ENCODE measurements at places on chromosomes 12 and 14. TPM values are rescaled to one million over a fixed set of nuclear protein-coding genes. Genes with fewer than 3 reads are reported as not detected.

Gene TROAP
- total RNA-seq = 7.7 TPM

Gene HVCN1
- total RNA-seq = 8.4 TPM

Gene ACSS3
- total RNA-seq = 11.1 TPM

Gene TEX52
- not detected for total RNA-seq

Gene NPAS3
- total RNA-seq = 4.4 TPM

Gene ANO6
- total RNA-seq = 79.1 TPM

Gene ANO4
- total RNA-seq = 2.6 TPM

Gene TAS2R10
- total RNA-seq = 2.8 TPM

GRCh38 chr14:97033556-97034081, 236.4 kb downstream of the VRK1 start:
- no peak for DNase-seq

DNA sequence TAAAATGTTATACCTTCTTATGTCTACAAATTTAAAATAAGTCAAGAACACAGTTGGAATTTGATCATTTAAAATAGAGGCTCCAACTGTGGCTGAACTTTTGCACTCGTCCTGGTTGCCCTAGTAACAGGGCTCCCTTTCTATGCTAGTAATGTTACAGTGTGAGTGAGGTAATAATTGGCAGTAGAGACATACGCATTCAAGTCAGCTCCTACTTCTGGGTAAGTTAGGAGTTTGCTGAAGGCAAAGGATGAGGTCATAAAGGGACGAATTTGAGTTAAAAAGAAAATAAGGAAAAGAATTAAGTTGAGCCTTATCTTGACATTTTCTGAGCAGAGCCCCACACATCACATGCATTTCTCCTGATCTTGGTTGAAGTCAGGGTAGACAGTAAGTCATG, 129.1 kb downstream of the TMEM117 start:
- peak; percentile 52 for DNase-seq

- peak; percentile 73 for DNase-seq
Measured at GRCh38 chr12:1093166-1093751, 102.2 kb downstream of the ERC1 start.

DNA sequence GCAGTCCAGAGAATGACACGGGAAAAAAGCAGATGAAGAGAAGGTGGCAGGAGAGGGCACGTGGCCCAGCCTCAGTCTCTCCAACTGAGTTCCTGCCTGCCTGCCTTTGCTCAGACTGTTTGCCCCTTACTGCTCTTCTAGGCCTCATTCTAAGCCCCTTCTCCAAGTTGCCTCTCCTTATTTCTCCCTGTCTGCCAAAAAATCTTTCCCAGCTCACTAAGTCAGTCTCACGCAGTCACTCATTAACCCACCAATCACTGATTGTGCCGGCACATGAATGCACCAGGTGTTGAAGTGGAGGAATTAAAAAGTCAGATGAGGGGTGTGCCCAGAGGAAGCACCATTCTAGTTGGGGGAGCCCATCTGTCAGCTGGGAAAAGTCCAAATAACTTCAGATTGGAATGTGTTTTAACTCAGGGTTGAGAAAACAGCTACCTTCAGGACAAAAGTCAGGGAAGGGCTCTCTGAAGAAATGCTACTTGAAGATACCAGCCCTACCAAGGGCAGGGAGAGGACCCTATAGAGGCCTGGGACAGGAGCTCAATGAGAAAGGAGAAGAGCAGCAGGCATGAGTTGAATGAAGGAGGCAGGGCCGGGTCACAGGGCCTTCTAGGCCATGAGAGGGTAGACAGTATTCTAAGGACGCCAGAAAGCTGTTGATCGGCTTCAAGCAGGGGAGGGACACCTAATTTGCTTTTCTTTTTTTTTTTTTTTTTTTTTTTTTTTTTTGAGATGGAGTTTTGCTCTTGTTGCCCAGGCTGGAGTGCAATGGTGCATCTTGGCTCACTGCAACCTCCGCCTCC, 40.9 kb downstream of the DAD1 start:
- no peak for DNase-seq

DNA sequence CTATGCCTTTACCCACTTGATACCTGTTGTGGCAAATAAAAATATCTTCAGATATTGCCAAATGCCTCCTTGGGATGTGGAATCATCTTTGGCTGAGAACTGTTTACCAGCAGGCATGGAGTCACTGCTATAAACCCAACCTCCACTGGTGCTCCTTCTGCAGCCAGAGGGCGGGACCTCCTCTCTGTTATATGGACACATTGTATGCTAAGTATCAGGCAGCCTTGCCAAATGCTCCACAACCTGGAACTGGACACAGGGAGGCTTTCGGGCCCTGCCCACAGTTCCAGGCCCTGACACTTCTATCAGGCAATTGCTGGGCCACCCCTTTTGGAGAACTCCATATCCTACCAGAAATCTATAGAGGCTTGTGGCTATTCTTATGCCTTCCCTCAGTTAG, 201.0 kb downstream of the TMX1 start:
- no peak for DNase-seq

GRCh38 chr14:61364243-61364642, 42.9 kb downstream of the PRKCH start:
- DNase-seq = no peak

DNA sequence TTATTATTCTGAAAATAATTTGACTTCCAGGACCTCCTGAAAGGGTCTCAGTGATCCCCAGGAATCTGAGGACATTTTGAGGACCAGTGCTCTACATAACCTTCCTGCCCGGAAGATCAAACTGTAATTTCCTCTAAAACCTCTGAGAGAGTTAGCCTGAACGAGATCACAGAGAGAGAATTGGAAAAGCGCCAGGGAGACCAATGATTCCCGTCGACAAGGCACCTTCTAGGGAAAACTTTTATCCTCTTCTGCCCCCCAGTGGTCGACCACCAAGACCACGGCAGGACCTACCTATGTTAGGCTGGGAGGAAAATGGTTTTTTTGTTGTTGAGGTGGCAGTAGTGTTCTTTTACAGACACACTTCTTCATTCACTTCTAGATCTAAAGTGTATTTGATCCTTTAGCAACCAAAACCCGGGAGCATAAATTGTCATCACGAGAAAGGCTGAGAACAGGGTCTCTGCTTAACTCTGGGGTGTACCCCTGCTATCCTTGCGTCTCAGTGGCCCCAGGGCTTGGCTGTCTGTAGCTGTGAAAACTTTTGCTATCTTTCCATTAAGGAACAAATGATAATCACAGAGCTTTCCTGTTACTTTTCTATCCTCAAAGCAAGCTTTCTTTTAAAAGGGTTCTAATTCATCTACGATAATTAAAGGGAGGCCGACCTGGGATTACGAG, 62.9 kb upstream of the NID2 start:
- DNase-seq = peak; percentile 96

GRCh38 chr12:121334513-121335343, 17.5 kb downstream of the ANAPC5 start:
- DNase-seq = peak; percentile 74

DNA sequence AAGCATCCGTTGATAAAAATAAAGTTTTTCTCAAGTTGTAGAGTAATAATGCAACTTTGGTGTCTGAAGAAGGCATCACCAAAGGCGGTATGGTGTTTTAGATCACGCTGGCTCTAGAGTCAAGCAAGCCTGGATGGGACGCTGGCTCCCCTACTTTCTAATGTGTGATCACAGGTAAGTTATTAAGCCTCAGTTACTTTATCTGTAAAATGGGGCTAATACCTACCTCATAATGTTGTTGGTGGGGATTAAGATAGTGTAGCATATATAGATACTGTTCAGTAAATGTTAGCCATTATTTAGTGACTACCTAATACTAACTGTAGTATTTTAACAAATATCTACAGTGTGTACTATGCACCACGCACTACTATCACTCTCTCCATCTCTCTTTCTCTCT, 45.8 kb downstream of the SLC38A1 start:
- no peak for DNase-seq

DNA sequence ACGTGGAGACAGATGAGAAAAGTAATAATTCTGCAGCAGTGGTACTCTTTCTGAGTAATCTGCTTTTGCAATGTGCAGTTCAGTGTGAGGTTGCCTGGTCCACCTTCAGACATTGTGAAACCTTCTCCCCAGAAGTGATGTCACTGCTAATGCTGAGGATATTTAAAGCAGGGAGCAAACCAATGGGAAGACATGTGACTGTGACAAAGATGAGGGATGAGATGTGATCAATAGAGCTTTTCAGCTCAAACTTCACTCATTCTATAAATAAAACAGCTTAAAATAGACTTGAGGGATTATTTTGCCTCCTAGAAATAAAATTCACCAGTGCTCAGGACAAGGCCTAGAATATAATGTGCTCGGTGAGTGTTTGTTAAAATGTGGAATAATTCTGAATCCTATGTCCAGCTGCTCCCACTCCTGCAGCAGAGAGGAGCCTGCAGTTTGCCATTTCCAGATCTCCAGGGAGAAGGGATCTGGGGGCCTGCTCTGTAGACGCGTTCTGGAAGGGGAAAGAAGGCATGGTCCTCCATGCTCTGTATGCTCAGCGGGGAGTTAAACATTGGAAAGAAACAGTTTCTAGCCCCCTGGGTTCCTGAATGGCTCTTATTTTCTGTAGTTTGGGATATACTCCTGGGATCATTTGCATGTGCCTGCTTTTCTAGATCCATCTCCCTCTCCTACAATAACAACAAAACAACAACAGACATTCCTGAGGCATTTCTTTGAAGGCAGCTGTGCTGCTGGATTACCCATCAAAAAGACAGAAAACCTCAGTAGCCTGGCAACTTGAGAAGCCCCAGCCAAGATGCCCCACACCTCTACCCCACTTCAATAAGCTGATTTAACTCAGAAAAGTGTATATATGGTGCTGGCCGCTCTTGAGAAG, 8.9 kb downstream of the SLC7A8 start:
- DNase-seq = no peak

- DNase-seq = no peak
Measured at GRCh38 chr14:64500088-64500487, 3.5 kb downstream of the ZBTB25 start.

DNA sequence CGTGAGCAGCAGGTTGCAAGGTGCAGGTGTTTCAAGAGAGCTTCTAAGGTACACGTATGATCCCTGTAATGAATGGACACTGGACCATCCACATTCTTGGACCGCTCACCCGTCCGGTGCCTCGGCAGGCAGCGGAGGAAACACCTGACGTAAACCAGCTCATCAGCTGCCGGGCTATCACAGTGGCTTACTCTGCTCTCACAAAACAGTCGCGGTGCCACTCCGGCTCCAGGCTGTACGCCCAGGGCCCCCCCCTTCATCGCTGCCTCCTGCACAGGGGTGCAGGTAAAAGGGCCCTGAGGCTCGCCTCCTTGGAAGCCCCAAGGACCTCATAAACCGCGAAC, 436 bp downstream of the VPS33A start:
- DNase-seq = no peak

DNA sequence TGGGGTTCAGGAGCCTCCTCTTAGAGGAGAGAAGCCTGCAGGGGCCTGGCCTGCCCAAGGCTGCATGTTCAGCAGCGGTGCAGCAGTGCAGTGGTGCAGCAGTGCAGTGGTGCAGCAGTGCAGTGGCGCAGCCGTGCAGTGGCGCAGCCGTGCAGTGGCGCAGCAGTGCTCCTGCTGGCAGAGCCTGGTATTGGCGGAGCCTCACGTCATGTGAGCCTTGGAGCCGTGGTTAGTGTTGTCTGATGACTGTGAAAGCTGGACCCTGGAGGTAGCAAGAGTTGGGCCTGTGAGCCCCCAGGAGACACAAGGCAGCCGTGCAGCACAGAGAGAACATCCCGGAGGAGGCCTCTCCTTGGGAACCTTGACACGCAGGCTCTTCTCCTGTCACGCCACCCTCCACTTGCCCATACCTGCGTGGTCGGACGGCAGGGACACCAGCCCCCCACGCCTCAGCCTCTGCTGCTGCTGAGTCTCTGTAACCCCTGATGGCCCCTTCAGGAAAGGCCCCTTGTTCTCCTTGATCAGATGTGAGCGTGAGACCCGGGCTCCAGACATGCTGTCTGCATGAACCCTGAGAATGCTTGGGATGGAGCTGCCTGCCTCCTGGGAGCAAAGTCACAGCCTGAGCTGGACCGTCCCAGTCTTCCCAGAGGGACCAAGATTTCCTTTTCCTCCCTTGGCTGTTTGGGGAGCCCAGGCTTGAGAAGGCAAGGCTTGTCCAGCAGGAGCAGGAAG, 193.7 kb downstream of the KIF26A start:
- DNase-seq = no peak

DNA sequence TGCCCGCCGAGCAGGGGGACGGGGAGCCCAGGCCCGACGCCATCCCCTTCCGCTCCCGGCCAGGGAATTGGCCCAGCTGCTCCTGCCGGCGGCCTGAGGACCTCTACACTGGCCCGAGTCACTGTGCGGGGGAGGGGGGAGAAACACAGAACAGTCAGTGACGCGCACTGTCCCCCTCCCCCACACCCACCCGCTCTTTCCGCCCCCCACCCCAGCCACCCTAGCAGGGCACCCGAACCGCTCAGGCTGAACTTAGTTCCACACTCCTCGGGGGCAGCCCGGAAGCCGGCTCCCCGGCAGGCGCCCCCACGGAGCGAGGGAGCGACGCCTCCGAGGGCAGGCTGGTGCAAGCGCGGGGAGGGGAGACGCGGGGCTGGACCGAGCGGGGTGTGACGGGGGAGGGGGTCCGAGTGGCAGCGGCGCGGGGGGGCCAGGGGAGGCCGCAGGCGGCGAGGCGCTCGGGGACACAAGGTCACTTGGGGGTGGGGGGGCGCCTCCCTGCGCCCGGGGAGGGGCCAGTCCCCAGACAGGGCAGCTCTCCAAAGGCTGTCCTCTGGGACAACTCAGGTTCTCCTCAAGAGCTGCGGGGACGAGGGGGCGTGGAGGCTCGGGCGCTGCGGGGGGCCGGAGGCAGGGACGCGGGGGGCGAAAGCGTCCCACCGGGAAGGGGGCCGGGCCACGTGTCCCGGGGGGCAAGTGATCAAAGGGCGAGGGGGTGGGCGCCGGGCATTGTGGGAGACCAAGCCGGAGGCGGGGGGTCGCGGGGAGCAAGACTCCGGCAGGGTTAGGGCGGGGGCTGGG, 648 bp downstream of the CHD4 start:
- DNase-seq = peak; percentile 66

DNA sequence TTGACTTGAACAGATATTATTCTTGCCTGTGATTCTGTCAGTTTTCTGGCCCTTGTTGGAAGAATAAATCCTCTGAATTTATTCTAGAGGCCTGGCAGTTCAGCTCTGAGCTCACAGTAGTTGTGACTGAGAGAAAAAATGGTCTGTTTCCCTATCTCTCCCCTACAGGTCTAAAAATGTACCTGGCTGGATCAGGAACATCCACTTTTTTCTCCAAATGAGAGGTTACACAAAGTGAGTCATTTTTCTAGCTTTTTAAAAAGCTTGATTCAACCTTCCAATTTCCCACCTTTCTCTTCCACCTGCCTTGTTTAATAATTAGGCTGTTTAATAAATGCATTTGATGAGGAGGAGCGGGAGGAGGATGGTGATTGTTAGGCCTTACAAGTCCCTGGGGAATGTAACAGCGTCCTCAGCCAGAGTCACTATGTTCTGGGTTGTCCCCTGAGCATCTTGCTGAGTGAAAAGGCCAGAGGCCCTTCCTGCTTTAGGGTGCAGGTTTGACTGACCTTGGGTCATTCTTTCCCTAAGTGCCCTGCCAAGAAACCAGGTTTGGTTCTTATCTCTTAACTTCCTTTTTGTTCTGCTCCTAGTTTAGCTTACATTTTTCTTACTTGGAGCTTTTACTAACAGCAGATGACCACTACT, 91.7 kb upstream of the FUT8 start:
- DNase-seq = no peak

GRCh38 chr12:46470036-46470627, 97.6 kb upstream of the SLC38A2 start:
- no peak for DNase-seq

GRCh38 chr12:65984227-65984479, 146.4 kb downstream of the LLPH start:
- DNase-seq = no peak

- no peak for DNase-seq
Measured at GRCh38 chr12:62306569-62307530, 46.6 kb downstream of the USP15 start.

- DNase-seq = peak; percentile 72
Measured at GRCh38 chr12:27975222-27976136, 2.9 kb upstream of the PTHLH start.

- no peak for DNase-seq
Measured at GRCh38 chr12:27177706-27178105, 66.4 kb upstream of the STK38L start.
